ENCODE measurements at places on chromosomes 5 and 9.

DNA sequence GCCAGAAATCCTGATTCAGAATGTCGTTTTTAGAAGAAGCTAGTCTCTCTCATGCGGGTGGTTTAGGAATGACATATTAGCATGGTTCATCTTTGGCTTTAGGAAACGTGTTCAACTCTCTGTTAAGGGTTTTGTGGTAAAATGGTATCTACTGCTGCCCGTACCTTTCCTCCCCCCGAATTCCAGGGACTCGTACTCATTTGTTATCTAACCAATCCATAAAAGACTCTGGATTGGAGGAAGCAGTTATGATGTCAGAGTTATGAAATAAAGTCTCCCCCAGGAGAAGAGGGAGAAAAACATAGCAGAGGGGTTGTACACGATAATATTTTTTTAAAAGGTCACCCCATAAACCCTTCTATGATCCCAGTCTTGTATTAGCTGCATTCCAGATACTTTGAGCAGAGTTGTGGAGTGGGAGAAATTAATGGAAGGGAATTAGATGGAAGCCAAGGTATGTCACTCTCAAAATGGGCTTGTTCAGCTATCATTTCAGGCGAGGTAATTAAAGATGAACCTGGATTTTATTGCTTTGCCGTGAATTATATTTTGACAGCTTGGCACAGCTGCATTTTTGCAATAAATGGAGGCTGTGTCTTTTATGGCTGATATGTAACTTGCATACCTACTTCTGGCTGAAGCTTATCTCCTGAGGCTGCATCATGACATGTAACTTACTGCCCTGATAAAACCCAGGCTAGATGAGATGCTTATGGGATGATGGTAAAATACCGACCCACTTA lies 31.3 kb downstream of the RAI14 start:
- peak; percentile 94 for DNase-seq

GRCh38 chr5:36723912-36724311 lies 117.5 kb downstream of the SLC1A3 start:
- no peak for DNase-seq

DNA sequence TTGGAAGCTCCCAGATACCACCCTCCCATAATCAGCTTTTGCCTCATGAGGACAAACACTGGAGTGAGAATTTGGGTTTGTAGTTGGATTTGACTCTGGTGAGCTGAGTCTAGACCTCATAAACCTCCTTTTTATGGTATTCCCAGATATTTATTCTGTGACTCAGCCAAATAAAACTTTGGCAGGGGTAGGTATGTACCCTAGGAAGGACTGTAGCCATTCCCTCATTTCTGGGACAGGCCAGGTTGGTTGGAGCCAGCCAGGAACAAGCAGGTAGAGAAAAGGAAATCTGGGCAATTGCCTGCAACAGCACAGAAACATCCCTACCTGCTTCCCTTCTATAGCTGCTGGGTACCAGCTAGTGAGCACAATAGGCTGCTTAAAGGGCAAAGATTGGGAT lies 19.4 kb downstream of the ENHO start:
- DNase-seq: no peak

DNA sequence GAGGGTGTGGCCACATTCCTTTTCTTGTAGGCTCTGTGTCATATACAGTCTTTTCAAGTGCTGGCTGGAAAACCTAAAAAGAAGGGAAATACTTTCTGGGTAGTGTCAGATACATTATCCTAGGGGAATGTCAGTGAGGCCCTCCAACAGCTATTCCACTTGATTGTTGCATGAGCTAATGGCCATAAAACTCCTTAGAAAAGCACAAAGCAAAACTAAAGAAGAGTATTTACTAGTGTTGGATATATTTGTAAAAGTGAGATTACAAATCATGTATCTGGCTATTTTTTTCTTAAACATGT lies 829 bp downstream of the ANXA1 start:
- peak; percentile 31 for DNase-seq

DNA sequence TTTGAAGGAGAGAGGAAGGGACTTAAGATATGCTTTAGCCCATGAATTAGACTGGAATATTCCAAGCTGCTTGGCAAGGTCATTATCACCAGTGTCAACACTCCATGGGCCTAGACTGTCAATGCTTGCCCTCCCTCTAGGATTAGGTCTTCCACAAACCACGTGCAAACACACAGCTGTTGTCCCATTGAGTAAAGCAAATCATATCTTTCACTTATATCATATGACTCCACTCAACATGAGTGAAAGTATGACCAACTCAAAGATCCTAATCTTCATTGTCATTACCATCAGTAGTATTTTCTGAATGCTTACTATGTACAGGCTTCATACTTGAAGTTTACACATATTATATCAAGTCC lies 57.0 kb upstream of the GRAMD2B start:
- no peak for DNase-seq

DNA sequence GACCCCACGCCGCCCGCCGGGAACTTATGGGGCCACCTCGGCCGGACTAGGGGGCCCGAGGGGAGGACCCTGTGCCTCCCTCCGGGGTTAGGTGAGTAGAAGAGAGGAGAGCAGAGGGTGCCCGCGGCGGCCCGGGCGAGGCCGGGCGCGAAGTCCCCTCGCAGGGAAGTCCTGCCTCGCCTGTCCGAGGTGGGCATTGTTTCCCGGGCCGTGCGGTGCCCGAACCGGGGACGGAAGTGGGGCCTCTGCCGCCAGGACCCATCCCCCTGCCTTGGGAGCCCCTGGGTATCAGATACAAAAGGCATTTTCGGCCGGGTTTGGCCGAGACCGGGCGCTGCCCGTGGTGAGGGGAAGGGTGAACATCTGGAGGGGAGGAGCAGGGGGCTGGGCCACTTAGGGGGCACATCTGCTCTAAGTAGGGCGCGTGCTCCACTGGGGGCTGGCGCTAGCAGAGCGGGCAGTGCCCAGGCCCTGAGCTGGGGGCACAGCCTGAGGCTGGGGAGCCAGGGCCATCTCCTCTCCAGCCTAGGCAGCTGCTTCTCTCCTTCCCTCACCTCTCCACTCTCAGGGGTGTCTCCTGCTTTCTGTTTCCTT lies 48.2 kb downstream of the DAB2IP start:
- no peak for DNase-seq

Data from iris pigment epithelial cell (primary cell).